NB4 (cell line): ENCODE measurements at places on chromosomes 12 and 14.
A peak's percentile ranks its signal among the peaks of the same experiment; 100 is the strongest.

- peak; percentile 30 for DNase-seq
Observed at GRCh38 chr12:14395074-14395778, 29.7 kb downstream of the ATF7IP start.

- no peak for DNase-seq
Observed at GRCh38 chr14:59464486-59465315, 479 bp downstream of the GPR135 start.

DNA sequence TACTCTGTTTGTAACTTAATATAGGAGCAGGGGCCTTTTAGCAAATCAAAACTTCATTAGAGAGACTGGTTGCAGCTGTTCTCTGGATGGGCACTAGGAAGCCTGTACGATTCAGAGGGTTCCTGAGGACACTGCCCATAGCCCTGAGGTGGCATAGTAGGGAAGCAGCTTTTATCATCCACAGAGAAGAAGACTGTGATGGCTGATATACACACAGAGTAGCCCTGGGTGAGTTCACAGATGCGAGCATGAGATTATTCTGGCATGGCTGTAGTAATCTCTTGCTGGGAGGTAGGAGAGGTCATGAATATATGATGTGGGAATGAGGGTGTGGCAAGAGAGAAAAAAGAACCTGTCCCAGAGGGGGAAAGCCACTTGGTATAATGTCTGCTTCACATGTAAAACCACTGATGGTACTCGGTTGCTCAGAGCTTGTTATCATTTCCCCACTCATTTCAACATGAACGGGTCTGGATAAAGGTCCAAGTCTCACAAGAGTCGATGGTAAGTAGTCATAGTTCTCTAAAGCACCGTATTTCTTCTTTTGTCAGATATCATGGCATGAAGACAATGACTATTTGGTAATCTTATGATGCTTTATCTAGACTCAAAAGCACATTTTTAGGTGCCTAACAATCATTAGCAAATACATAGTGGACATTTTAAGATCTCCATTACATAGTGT lies 52.0 kb downstream of the PEBP1 start:
- DNase-seq = no peak

DNA sequence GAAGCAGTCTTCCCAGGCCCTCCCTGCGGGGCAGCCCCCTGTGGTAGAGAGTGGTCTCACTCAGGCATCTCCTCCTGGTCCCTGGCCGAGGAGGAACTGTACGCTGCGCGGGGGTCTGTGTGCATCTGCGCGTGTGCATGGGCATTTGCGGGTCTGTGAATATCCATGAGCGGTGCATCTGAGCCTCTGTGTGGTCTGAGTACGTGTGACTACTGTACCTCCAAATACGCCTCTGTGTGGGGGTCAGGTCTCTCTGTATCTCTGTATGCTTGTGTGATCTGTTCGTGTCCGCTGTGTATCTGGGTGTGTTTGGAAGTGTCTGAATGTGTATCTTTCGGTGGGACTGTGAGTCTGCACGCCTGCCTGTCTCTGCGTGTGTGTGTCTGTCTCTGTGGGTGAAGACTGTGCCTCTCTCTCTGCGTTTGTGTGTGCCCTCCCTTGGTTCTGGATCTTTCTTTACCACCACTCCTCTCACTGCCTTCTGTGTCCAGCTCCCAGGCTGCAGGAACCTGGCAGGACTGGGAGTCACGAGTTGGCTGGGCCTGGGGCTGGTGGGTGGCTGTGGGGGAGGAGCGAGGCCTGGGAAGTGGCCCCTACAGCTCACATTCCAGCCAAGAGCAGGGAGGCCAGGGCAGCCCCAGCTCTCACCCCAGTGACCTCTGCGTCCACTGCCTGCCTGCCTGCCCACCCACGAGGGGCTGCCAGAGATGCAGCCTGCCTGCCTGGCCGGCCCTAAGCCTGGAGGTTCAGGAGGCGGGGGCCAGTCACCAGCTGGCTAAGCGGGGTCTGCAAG lies 1.1 kb upstream of the PGF start:
- DNase-seq = no peak

GRCh38 chr12:92929983-92930382 lies 888 bp upstream of the EEA1 start:
- peak; percentile 34 for DNase-seq

DNA sequence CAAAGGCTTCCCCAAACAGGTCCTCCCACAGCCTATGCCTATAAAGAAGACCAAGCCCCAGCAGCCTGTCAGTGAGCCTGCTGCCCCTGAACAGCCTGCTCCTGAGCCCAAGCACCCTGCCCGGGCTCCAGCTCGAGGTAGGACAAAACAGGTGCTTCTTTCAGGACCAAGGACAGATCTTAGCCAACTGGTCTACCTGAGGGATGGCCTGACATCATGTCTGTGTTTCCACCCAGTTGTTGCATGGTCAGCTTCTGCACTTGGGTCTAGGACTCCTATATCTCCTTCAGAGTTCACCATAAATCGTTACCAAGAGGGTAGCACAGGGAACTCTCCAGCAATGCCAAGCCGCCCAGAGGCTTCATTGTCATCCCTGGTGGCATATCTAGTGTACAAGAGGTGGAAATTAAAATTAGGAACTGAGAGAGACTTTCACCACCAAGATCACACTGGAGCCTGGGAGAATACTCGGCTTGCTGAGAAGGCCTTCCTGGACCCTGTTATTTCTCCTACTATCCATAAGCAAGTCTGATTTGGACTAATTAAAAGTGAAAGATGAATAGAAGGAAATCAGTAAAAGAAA lies 38.2 kb upstream of the OAS1 start:
- no peak for DNase-seq

- no peak for DNase-seq
Observed at GRCh38 chr14:102821252-102821651, 44.0 kb downstream of the TRAF3 start.

DNA sequence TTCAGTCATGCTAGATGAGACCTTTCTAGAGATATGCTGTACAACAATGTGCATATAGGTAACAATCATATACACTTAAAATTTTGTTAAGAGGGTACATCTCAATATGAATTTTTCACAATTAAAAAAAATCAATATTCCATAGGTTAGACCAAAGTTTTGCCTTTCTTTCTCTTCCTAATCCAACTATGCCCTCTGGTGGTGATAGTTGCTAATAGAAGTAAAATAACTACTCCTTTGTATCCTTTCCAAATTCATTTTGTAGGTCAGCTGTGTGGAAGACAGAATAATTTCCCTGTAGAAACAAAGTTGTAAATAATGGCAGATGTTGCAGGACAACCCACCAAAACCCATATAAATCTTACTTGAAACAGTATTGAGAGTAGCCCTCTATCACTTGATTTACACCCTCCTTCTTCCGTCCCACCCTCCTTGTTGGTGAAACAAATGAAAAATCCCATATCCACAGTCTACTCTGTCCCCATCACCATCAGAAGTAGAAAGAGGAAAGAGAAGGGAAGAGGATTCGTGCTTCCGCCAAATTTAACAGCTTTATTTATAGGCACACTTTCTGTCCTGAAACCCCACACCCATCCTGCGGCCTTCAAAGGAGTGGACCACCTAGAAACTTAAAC lies 34.2 kb upstream of the KICS2 start:
- peak; percentile 64 for DNase-seq

DNA sequence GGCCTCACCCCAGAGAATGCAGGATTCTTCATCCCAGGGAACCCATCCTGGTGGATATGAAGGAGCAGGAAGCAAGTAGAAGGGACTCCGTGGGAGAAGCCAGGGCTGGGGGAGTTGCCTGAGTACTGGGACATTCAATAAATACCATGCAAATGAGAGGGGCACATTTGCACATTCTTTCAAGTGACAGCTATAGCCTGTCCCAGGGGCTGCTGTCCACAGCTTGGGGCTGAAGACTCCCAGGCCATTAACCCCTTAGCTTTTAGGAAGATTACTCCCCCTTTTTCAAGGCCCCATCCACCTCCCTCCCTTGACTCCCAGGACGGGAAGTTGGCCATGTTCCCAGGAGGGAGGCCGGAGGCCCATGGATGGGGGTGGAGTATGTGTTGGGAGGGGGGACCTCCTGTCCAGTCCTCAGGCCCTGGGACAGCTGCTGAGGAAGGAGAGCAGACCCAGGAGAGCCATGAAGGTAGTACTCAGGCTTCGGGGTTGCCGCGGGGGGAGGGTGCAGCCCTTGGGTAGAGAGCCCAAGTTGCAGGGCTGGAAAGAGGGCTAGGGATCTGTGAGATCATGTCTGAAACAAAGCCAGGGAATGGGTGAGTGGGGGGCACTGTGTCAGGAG lies 974 bp upstream of the TNS2 start:
- DNase-seq = no peak

DNA sequence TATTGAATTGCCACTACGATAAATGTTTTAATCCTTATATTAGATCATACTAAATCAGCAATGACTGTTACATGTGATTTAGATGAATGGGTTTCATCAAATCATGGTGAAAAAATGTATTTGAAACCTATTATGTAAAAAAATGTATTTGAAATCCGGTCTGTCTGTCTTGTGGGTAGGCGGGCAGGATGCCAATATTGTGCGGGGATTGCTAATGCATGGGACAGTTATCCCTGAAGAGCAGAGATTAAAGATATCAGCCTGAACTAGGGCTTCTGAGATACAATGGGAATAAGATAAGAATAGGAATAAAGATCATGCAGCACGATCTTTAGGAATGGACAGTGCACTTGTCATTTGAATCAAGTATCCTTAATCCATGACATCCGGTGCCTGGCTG lies 134.0 kb downstream of the PRKCH start:
- no peak for DNase-seq

DNA sequence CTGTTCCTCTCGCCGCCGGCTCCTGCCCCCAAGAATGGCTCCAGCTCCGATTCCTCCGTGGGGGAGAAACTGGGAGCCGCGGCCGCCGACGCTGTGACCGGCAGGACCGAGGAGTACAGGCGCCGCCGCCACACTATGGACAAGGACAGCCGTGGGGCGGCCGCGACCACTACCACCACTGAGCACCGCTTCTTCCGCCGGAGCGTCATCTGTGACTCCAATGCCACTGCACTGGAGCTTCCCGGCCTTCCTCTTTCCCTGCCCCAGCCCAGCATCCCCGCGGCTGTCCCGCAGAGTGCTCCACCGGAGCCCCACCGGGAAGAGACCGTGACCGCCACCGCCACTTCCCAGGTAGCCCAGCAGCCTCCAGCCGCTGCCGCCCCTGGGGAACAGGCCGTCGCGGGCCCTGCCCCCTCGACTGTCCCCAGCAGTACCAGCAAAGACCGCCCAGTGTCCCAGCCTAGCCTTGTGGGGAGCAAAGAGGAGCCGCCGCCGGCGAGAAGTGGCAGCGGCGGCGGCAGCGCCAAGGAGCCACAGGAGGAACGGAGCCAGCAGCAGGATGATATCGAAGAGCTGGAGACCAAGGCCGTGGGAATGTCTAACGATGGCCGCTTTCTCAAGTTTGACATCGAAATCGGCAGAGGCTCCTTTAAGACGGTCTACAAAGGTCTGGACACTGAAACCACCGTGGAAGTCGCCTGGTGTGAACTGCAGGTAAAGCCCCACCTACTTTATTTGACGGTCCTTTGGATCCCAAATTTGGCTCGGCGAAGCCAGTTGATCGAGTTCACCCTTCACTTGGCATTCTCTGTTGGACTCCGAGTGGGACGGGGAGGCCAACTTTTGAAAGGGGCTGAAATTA lies 1.5 kb downstream of the WNK1 start:
- peak; percentile 77 for DNase-seq

DNA sequence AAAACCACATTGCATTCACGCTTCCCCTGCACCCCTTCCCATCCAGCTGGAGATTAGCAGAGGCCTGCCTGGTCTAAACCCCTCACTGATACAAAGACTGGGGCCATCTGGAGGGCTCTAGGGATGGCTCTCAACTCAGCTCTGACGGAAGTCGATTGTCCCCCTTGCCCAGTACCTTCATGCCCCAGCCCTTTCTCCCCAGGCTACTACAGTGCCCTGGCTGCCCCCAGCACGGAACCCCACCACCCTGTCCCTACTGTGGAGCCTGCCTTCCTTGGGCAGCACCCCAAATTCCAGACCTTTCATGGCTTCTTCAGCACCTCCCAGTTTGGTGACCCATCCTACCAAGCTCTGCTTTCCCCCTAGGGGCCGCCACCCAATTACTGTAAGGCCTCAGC lies 25.6 kb downstream of the ZFP36L1 start:
- DNase-seq = no peak

GRCh38 chr12:12069821-12070548 lies 754 bp upstream of the BCL2L14 start:
- DNase-seq = no peak

GRCh38 chr12:127294651-127295210 lies 972.2 kb upstream of the TMEM132C start:
- no peak for DNase-seq

- peak; percentile 95 for DNase-seq
Observed at GRCh38 chr12:112013601-112014402, 576 bp downstream of the ERP29 start.

GRCh38 chr12:52181746-52182145 lies 10.1 kb downstream of the KRT80 start:
- DNase-seq = no peak

DNA sequence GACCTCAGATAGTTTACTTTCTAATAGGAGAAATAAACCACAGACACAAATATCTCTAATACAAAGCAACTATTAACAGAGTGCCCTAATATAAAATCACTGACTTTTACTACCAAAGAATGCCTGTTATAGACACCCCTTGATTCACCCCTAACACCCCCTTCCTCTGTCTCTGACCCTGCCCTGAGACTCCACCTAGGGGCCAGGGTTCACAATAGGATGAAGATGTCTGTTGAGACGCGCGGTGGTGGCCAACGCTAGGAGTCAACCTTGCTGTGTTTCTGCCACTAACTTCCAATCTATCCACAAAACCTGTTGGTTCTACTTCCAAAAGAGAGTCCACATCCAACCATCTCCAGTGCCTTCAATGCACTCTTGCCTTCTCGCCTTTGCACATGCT lies 10.9 kb upstream of the TC2N start:
- no peak for DNase-seq

- DNase-seq = no peak
Observed at GRCh38 chr12:79624378-79624777, 66.4 kb downstream of the PAWR start.

DNA sequence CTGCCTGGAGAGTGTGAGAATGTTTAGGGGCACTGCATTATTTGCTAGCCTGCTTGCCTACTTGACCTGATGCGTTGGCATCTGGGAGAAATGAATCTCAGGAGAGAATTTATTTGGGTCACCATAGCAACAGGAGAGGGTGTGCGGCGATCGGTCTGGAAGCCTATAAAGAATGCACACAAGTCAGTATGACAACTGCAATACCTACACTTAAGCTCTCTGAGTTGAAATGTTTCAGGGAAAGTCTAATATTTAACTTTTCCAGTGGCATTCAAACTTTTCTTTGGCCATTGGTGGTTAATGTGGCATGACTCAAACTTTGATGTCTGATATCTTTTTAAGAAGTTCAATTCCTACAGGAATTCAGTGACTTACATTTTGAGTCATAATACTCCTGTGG lies 205.1 kb downstream of the NEDD1 start:
- no peak for DNase-seq

DNA sequence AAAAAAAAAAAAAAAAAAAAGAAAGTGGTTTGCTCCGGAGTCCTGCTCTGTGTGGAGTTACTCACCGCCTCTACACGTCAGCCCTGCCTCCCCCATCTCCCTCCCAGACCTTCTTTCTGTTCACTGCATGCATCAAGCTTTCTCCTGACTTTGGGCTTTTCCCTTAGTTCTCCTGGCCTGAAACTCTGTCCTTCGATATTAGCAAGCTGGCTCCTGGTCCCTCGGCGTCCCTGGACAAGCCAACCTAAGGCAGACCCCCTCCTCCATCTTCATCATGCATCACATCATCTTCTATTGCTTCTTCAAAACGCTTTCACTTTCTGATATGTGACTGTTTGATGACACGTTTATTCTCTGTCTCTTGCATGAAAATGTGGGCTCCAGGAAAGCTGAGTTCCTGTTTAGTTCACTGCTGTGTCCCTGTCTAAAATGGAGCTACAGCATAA lies 40.6 kb downstream of the SLC15A4 start:
- no peak for DNase-seq
